NCI-H1417 treated with DMSO at 0.1 percent for 48 hours (cell line): ENCODE measurements at places on chromosomes 1 and 21.
A peak's percentile ranks its signal among the peaks of the same experiment; 100 is the strongest.

DNA sequence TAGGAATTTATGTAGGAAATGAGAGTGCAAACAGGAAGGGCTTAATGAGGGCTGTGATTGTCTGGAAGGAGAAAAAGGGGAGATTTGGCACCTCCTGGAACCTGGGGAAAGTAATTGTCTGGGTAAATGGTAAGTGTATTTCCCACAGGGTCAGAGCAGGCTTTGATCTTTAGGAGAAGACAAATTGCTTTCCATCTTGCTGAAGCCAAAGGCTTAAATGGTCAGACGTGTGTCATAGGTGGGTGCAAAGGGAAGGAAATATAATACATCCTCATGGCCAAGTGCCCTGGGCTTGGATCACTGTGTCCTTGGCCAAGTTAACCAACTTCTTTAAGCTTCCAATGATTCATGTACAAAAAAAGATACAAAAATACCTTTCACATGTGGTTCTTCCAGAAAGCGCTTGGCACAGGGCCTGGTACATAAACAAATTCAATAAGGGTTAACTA, 1.3 kb upstream of the DUSP23 start:
- DNase-seq: no peak

DNA sequence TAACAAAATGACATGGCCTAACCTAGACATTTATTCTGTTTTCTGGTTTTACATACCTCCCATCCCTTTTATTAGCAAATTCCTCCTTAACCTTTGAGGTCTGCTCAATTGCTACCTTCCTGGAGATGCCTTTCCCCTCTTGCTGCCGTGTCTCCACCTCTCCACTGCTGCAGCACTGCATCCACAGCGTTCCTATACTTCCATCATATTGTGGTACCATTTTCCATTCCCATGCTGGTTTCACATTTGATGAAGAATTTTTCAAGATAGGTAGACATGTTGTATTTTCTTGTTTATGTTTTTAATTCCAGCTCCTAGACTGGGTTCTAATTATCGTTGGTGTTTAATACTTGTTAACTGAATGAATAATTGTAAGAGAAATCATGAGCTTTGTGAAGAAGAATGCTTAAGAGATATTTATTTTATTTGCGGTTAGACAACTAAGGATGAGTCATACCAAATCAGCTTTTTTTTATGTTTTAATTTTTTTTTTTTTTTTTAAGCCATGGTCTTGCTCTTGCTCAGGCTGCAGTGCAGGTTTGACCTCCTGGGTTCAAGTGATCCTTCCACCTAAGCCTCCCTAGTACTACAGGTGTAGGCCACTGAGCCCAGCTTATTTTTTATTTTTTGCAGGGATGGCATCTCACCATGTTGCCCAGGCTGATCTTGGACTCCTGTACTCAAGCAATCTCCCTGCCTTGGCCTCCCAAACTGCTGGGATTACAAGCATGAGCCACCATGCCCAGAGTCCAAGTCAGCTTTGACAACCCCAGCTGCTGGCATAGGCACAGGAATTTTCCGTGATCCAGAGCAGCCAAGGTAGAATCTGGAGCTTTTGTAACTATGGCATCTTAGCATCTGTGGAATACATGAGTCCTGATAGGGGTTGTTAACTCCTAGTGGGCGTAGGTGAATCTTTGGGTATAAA, 44.0 kb downstream of the ATP6V1G3 start:
- DNase-seq: no peak

DNA sequence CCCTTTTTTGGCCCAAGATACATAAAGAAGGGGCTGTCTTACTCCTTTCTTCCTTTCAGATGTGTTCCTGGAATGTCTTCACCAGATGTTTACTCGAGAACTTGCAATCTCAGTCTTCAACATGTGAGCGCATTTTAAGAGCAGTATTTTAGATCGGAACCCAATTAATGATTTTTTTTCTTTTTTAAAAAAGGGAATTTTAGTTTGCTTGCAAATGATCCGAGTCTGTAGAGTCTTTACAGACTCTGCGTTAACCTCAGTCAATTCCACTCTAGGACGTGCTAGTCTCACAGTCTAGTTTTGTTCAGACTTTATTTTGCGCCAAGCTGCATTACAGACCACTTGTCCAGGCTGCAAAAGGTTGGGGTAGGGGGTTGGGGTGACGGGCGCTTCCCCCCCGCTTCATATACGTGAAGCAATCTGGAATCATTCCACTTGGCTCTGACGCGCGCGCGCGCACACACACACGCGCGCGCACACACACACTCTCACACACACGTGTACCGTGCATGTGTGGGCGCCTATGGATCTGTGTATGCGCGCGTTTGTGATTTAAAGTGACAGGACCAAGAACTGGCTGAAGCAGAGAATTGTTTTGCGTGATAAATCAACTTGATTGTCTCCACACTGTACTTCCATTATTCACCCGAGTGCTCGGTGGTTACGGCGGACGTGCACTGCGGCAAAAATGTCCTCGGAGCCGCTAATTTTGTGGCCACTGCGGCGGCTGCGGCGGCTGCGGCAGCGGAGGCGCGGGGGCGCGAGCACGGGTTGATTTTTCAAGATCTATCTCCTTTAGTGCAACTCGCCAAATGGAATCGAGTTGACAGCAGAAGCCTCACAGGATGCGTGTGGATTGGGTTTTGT, 25.6 kb upstream of the NFIA start:
- DNase-seq: no peak

DNA sequence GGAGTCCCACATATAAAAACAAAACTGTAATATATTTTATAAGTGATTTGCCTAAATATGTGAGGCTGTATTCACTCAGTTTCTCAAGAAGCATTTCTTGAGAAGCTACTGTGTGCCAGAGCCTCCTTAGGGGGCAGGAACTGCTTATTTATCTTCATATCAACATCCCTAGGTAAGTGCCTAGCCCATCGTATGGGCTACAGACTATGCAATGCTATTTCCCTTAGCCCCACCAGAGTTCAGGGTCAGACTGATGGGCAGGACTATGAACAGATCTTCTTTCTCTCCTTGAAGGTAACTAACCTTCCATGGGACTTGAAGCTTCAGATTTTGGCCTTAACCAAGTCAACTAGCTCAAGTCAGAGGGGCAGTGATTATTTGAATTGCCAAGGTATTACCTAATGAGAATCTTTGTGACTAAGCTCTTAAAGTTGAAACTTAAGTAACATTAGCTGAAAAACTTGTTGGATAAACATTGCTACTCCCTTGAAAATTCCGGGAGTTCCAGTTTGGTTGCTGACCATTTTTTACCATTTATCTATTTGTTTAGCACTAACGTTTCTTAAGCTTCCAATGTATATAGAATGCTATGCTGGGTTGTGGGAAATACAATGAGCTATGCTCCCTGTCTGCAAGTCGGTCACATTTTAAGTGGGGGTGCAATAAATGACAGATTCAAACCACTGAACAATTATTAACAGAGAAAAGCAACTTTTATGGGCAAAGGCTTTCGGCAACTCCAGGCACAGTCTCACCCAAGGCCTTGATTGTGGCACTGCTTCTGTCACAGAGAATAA, 85.2 kb downstream of the GPR88 start:
- DNase-seq: no peak

DNA sequence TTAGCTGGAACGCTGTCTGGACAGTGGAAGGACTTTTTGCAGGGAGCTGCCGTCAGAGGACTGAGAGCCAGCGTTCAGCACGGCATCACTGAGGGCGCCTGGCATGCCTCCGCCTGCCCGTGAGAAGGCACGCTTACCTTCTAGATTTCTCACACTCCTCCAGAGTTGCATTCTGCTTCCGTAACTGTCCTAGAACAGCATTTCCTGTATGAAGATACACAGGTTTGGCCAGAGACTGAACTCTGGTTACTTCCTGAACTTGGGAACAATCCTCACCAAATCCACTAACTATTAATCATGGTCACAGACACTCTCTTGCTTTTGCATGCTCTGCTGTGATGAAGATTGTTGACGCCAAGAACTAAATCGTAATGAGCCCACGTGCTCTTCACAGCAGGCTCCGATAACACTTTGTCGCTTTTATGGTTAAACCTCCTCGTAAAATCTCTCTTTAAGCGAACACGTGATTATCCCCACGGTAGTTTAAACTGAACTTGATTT, 93.5 kb downstream of the KIF26B start:
- DNase-seq: no peak

DNA sequence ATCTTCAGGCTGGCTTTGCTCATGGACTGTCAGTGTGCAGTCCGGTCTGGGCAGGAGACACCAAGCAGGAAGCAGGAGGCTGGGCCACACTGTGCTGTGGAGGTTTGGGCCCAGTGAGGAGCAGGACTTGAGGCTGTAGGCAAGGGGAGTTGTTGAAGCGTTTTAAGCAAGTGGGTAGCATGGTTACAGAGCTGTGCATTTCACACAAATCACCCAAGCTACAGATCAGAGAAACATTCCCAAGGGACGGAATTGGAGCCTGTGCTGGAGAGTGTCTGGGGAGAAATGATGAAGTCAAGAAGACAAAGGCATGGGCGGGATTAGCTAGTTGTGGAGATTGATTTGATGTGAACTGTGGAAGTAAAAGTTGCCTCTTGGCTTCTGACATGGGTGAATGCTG, 60.9 kb downstream of the KIF21B start:
- no peak for DNase-seq

- no peak for DNase-seq
These were observed 28.6 kb downstream of the PTPRU start for GRCh38 chr1:29264773-29265389.

- no peak for DNase-seq
These were observed 86.5 kb upstream of the KCNJ15 start for GRCh38 chr21:38170283-38170682.

GRCh38 chr1:2590233-2591141, 3.9 kb downstream of the PRXL2B start:
- DNase-seq: no peak

GRCh38 chr1:68623700-68624099, 126.8 kb upstream of the DEPDC1 start:
- DNase-seq: no peak

- no peak for DNase-seq
These were observed 16.8 kb upstream of the SH3GLB1 start for GRCh38 chr1:86687595-86687994.

GRCh38 chr1:112515311-112516009, 6.7 kb downstream of the WNT2B start:
- no peak for DNase-seq

DNA sequence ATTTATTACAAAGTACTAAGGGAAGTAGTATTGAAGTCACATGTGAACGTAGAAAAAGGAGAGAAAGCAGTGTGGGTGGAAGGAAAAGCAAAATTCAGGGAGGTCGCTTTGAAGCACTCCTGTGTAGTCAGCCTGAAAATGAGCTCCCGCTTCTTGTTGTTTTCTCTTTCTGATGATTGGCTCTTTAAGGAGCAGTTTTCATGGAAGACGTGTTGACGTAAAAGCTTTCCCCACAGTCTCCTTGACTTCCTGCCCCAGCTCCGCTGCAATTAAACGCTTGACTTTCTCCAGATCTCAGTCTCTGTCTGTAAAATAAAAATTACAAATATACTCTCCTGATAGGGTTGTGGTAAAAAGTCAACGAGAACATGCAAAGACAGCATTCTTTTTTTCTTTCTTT, 661.5 kb upstream of the ZP4 start:
- DNase-seq: no peak

DNA sequence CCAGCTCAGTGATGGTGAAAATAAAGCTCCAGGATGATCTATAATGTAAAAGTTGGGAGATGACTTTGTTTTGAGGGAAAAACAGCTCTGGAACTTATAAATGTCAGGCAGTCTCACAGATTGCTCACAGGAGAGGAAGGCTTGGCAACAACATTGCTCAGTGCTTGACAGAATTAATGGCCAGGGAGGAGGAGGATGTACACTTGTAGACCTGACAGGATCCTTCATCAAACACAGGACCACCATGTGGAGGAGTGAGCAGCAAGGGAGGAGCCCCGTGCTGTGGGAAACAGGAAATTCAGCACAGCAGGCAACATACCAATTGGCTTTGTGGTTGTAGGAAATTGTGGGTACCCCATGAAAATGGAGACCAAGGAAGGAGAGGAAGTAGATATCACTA, 291.8 kb upstream of the CAMK1G start:
- no peak for DNase-seq

DNA sequence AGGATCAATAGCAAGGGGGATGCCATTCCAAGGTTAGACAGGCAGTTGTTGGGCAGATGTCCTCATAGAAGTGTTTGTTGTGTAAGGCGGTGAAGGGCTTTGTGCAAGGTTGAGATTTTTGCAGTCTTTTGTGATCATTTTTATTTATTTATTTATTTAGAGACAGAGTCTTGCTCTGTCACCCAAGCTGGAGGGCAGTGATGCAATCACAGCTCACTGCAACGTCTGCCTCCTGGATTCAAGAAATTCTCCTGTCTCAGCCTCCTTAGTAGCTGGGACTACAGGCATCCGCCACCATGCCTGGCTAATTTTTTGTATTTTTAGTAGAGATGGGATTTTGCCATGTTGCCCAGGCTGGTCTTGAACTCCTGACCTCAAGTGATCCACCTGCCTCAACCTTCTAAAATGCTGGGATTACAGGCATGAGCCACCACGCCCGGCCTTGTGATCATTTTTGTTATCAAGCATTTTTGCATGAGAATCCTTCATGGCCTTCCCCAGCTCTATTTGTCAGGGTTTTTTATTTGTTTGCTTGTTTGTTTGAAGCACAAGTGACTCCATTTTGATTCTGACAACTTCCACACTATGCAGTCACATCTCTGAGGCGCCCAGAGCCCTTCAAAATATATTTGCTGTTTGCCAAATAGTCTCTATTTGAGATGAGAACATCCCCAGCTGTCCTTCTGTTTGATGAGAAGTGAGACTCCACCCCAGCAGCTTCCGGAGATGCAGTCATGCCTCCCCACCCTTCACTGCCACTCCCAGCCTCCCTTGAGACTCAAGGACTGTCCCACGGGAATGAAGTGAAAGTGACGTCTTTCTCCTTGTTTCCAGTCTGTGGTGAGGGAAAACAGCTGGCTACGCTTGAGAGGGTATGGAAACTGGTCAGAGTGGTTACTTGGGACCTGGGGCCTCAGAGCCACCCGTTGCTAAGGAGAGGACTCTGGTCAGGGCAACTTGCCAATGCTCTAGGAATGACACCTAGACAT, 38.0 kb downstream of the TMEM50B start:
- DNase-seq: no peak

GRCh38 chr1:75136195-75136815, 2.1 kb downstream of the LHX8 start:
- DNase-seq: no peak

- DNase-seq: no peak
These were observed 4.7 kb downstream of the RAB29 start for GRCh38 chr1:205770618-205771017.

GRCh38 chr1:22582661-22583635, 19.7 kb downstream of the EPHA8 start:
- DNase-seq: peak; percentile 29

- DNase-seq: no peak
These were observed 25.8 kb upstream of the EVA1B start for GRCh38 chr1:36349241-36349671.

DNA sequence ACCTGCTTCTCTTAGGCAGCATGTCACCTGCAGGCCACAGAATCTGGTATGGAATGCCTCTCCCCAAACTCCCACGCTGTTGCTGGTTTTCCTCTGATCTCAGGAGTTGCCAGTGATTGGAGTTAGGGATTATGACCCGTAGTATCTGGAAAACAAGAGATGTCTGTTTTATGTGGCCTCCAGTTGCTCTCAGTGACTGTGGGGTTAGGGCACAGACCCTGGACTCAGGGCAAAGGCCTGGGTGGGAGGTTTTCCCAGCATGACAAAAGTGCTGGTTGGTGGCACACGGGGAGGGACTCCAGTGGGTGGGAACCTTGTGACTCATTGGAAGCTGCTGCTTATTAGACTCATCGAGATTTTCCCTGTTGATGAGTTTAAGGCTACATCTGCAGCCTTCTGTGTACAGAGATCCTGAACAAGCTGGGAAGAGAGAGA, at the start of gene NR1I3:
Gene NR1I3, minus strand, starts transcription at position 165 of the 435 bp plus-strand sequence. CDS start 1,638 bp downstream, outside the sequence.
- DNase-seq: no peak

GRCh38 chr1:41329662-41330587, 31.3 kb upstream of the FOXO6 start:
- no peak for DNase-seq

- DNase-seq: no peak
These were observed 791 bp upstream of the MAST2 start for GRCh38 chr1:45802343-45803298.
